ENCODE measurements at places on chromosomes 6 and 20.

GRCh38 chr6:139355777-139356445 is 18.5 kb downstream of the CITED2 start:
- no peak for DNase-seq

DNA sequence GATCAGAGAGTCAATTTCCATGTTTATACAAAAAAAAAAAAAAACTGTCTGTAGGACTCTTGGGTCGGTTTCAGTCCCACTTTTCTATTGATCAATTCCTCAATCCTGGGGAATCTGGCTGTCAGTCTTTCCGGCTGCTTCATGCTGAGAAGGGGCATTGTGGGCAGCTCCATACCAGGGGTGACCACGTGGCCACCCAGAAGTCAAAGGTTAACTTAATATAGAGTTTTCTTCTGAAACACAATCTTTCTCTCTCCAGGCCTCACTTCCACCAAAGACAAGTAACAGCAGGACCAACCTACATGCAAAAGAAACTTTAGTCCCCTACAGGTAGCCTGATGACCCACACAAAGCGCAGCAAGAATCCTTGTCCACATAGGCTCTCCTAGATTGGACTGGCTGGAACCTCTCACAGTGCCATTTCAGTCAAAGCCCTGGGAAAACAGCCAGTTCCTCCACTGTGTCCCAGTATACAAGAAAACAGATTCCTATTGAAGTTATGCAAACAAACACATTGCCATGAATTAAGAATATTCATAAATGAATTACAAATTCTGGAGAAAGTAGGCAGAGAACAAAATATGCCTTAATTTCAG is 18.5 kb upstream of the SERPINB9 start:
- DNase-seq, result no peak

GRCh38 chr20:4159765-4160490 is 144.6 kb upstream of the RNF24 start:
- DNase-seq, result no peak

GRCh38 chr6:157023958-157024357 is 246.8 kb downstream of the ARID1B start:
- peak; percentile 49 for DNase-seq

GRCh38 chr6:118660218-118660569 is 8.8 kb upstream of the CEP85L start:
- DNase-seq, result peak; percentile 91

DNA sequence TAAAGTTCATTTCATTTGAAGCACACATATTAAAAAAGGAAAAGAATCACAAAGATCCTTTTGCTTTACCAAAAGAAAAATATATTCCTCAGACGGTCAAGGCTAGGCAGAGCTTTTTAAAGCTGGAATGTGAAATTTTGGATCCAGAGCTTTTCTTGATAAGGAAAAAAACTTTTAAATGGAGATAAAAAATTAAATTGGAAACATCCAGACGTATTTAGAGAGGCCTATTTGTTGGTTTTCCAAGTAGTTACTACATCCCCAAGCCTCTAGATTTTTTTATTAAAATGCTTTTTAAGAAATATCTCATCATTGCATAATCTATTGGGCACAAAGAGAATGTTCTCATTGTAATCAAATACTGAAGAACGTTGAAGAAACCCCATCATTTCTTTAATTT is 385.7 kb upstream of the CITED2 start:
- DNase-seq, result no peak

DNA sequence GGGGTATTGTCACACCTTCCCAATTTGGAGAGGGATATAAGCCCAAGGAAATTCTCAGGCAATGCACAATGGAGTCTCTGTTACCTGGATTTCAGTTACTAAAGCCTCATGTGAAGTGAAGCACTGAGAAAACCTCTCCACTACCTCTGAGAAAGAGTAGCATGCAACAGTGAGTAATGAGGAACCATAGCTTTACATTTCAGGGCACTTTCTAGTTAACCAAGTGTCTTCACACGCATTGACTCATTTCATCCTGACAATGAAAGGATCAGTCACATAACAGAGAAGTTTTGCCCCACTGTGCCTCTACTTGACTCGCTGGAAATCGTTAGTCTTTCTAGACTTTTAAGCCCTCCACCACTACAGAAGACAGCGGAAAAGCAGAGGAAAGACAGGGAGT is 86.2 kb upstream of the ARID1B start:
- no peak for DNase-seq

- DNase-seq, result peak; percentile 72
Observed at GRCh38 chr6:17281100-17281496, at the start of gene RBM24. Gene RBM24 (plus strand): TSS chr6:17281361. CDS start chr6:17281582, 221 bp downstream.

Measured in hematopoietic multipotent progenitor cell treated with erythropoietin and hydrocortisone succinate and interleukin-3 and kit ligand, for 6 days (in vitro differentiated cells).